ENCODE measurements at places on chromosomes 16 and 17.

GRCh38 chr17:80025796-80026195 lies 9.9 kb downstream of the TBC1D16 start:
- DNase-seq, result no peak

GRCh38 chr17:62744259-62744658 lies 63.9 kb downstream of the MARCHF10 start:
- DNase-seq, result no peak

- no peak for DNase-seq
These were observed 52.0 kb downstream of the RNF213 start for GRCh38 chr17:80312621-80313135.

DNA sequence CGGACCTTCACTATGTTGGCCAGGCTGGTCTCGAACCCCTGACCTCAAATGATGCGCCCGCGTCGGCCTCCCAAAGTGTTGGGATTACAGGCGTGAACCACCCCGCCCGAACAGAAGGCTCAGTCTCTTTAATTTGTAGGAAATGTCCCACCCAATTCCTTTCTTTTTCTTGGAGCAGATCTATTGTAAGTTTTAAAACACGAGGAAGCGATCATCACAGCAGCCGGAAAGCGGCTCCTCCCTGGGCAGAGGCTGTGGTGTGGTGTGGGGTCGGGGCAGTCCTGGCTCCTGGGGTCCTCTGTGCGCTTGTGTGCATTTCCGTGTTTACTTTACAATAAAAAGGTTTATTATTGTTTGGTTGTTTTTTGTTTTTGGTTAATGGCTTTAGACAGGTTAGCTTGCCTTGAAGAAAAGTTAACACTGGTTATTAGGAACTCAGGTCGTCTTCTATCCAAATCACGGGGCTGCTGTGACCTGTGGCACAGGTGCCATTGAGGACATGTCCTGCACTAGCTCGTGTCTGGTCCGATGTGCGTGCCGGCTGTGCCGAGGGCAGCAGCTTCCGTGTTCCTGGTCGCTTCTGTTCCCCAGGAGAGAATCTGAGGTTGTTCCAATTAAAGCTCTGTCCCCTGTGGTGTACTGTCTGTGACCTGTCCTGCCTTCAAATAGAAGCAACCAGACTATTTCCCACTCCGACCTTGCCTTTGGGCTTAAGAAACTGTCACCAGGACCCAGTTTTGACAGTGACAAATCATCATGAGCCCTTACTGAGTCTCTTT lies 83.1 kb downstream of the SEC14L1 start:
- no peak for DNase-seq

DNA sequence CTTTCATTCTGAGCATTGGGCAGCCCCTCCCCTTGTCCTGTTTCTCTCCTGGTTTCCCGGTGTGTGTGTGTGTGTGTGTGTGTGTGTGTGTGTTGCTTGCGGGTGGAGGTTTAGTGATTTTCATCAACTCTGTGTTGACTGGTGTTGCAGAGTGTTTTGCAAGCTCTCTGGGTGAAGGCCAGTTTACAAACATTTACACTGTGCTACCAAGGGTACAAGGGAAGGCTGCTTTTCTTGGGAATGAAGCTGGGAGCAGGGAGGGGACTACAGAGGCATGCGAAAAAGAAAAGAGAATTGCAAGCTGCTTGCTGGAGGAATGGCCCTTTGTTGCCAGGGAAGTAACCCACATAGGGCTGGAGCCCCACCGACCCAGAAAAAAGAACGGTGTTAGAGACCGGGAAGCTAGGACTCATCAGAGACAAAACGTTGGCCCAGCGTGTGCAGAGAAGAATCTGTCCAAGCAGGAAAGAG lies 29.6 kb downstream of the HS3ST3B1 start:
- DNase-seq, result no peak

- DNase-seq, result peak; percentile 31
These were observed 29.5 kb downstream of the SBK1 start for GRCh38 chr16:28321700-28322411.

DNA sequence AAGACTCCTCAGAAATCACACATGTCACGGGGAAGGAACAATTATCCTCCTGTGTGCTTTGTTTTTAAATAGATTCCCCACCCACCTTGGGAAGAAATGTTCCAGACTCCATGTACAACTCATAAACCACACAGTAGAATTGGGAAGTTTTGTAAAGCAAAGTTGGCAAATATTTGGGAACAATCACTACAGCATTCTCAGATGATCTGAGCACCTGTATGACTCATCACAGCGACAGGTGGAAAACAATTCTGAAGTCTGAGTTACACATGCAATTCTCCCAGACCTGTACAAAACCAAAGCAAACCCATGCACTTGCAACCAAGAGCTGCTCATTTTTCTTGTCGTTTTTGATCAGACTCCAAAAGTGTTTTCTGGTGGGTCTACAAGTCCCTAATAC lies 14.4 kb upstream of the MYLK3 start:
- no peak for DNase-seq

DNA sequence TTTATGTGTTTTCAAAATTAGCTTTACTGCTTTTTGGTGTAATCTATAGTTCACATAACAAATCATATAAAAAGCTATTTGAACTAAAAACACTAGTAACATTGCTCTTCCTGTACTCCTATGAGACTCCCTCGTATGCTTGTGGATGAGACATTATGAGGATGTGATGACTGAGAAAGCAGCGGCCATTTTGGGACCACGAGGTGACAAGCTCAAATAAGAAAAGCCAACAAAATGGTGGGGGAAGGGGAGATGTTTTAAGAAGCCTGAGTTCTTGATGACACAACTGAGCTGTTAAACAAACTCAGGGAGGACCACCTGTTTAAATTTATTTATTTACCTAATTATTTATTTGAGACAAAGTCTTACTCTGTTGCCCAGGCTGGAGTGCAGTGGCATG lies 4.5 kb downstream of the CCL18 start:
- DNase-seq, result no peak

- DNase-seq, result no peak
These were observed 24.8 kb downstream of the ANKRD40 start for GRCh38 chr17:50682938-50683337.

DNA sequence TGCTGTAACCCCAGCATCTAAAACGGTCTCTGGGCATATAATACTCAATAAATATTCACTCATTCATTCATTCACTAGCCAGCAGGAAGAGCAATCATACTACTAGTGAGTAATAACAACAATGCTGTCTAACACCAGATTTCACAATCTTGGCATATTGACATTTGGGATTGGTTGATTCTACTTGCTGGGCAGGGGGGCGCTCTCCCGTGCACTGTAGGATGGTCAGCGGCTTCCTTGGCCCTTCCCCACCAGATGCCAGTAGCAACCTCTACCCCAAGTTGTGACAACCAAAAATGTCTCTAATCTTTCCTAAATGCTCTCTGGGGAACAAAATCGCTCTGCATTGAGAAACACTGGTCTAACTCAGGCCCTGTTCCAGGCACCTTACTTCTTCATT lies 20.7 kb downstream of the WFDC1 start:
- no peak for DNase-seq

DNA sequence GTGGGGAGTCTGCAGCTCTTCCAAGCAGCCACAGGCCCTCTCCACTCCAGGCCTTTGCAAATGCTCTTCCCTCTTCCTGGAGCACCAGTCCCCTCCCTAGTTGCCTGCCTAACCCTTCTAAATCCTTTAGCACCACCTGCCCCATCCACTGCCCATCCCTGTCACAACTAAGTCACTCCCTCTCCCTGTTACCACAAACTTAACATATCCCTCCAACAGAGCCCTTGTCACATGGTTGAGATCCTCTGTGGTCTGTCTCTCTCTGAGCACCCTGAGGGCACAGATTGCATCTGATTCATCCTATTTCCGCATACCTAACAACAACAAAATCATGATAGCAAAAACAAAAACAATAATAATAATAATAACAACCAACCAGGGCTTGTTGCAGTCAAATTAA lies 11.0 kb upstream of the BEAN1 start:
- DNase-seq, result no peak

GRCh38 chr17:45410144-45411091 lies 22.3 kb downstream of the ARHGAP27 start:
- DNase-seq, result peak; percentile 64

DNA sequence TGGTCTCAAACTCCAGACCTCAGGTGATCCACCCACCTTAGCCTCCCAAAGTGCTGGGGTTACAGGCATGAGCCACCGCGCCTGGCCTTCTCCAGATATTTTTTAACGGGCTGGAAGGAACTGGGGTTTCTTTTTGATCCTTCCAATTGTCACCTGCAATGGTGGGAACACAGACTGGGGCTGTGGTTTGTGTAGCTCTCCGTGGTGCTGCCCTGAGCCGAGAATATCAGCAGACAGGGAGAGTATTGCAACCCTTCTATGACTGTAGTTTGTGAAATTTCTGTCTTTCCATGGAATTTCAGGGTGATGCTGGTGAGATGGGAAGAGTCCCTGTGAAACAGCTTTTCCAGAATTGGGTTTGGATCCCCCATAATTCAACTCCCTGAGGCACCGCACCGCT lies 263.5 kb downstream of the ENGASE start:
- DNase-seq, result no peak

GRCh38 chr17:1491443-1492248 lies 840 bp downstream of the MYO1C start:
- DNase-seq, result peak; percentile 35

DNA sequence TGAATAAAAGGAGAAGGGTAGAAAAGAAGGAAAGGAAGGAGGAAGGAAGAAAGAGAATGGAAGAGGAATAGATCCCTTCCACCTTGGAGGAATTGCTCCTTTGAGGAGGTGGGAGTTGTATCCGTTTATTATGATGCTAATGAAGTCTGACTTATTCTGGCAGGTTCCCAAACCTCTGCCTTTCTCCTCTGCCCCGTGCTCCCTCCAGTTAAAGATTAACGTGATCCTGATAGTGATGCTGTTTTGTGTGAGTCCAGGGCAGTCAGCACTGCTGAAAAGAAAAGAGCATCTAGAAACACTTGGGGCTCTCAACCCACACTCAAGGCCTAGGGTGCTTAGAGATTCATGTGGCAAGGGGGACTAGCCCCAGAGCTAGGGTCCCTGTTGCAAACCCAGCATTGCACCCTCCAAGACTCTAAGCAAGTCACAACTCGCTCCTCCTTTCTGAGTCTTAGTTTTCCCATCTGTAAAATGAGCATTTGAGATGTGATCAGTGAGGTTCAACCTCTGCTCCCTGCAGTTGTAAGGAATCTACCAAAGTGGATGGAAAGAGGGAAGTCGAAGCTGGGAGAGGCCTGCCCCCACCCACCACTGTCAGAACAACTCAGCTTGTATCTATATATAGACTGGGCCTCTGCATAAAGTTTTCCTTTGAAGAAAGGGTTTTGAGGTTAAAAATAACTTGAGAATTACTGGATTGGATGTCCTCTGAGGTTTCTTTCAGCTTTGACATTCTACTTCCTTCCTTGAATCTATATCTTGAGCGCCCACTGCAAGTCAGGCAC lies 46.9 kb upstream of the TMEM132E start:
- DNase-seq, result no peak

- no peak for DNase-seq
These were observed 25.9 kb upstream of the NKD1 start for GRCh38 chr16:50522324-50522723.

DNA sequence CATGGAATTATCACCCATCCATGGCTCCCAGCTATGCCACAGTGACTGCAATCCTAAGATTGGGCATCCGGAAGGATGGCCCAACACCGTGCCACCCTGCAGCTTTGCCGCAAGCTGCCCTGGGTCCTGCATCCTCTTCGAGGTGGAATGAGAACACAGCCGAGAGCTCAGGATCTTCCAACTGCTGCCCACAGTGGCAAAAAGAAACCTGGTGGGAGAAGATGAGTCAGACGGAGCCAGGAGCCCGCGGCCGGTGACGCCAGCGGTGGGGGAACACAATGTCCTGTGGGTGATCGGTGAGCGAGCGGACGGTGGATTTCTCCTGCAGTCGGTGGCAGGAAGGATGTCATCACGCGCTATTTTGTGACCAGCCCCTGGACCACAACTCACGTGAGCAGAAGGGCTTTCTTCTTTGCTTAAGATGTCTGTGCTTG lies 20.1 kb downstream of the CD7 start:
- peak; percentile 91 for DNase-seq

GRCh38 chr16:86002178-86002900 lies 103.4 kb downstream of the IRF8 start:
- no peak for DNase-seq

DNA sequence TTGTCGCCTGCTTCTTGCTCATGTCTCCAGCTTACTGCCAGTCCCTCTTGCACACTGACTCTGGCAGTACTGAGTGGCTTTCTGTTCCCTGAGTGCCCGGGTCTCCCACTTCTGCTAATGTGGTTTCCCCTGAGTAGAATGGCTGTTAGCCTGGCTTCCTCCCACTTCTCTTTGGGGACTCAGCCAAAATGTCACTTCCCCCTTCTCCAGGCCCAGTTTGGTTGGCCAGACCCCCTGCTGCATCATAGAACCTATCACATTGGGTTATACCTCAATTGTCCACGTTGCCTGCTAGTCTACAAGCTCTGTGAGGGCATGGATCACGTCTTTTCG lies 304.4 kb downstream of the HS3ST3B1 start:
- no peak for DNase-seq

DNA sequence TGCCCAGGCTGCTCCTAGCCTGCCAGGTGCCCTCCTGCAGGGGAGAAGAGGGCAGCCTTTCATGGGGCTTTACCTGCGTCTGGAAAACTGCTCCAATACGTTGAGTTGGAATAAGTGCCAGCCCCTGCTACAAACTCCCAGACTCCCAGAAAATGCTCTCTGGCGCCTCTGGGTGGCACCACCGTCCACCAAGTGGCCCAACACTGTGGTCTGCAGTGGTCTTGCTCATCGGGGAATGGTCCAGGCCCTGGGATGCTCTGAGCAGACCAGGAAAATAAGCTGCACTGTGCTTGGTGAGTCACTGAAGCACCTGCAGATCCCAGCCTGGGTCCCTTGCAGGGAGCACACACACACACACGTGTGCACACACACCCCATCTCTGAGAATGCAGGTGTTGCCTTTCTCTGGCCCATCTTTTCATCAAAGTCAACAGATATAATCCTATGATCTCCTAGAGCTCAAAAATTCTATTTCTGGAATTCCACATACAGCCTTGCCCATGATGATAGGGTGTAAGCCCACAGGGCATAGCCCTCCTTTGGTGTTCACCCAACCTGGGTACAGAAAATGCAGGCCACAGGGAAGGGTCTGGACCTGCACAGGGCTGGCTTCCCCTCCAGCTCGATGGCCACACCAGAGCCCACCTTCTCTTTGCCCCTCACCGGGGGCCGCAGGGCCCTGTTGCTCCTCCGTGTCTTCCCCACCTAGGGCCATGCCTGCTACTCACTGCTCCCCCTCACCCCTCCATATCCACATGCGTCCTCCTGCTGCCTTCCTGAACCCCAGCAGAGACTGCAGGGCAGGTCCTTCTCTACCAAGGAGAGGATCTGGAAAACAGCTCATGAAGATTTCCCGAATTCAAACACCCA lies 20.5 kb downstream of the CDIP1 start:
- no peak for DNase-seq

DNA sequence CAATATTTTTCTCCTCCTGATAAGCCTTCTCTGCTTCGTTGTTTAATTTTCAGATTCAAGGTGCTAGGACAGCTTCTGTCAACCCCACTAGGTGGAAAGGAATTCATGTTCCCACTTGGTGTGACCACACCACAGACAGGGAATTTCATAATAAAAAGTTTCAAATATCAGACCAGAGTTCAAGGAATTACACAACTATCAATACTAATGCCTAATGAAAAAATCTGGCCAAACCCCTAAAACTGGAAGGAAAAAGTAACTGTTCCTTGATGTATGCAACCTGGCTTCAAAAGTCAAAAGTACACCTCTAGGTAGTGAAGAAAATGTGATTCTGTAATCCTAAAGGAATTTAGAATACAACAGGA lies 87.8 kb upstream of the CORO6 start:
- DNase-seq, result no peak

All from activated CD4-positive, alpha-beta T cell treated with anti-CD3 and anti-CD28 coated beads, Interleukin-2, Interleukin-4, amounts not matched to agents 100 ng/mL and 50 ng/mL, durations not matched to agents 16 hours and 8 hours (primary cell).